ENCODE measurements at places on chromosomes 2 and 18.

- no peak for DNase-seq
Observed at GRCh38 chr18:55100817-55101457, 141.7 kb upstream of the CCDC68 start.

DNA sequence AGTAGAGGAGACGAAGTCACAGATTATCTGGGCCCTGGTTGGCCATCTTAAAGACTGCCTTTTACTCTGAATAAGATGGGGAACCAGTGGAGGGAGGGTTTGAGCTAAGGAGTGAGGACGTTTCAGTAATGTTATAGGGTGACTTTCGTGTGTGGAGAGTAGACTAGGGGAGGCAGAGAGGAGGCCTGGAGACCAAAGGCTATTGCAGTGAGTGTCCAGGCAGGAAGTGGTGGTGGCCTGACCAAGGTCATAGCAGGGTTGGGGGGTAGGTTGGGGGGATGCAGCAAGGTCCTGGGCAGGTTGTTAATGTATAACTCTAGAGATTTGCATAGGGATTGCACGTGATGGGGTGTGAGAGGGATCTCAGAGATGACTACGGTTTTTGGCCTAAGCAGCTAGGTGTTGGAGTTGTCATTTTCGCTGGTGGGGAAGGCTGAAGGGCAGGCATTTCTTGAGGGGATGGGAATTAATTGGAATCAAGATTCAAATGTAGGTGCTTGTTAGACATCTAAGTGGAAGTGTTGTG is 4.9 kb downstream of the CEP192 start:
- no peak for DNase-seq

- DNase-seq = no peak
Observed at GRCh38 chr18:3450012-3450798, at the start of gene TGIF1. Gene TGIF1 (plus strand): TSS chr18:3450172. CDS start chr18:3450490, 318 bp downstream.

DNA sequence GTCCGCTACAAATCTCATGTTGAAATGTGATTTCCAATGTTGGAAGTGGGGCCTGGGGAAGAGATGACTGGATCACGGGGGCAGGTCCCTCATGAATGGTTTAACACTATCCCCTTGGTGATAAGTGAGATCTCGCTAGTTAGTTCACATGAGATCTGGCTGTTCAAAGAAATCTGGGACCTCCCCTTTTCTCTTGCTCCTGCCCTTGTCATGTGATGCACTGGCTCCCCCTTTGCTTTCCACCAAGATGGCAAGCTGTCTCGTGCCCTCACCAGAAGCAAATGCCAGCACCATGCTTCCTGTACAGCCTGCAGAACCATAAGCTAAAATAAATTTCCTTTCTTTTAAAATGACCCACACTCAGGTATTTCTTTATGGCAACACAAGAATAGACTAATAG is 57.3 kb upstream of the C2orf15 start:
- DNase-seq = no peak

DNA sequence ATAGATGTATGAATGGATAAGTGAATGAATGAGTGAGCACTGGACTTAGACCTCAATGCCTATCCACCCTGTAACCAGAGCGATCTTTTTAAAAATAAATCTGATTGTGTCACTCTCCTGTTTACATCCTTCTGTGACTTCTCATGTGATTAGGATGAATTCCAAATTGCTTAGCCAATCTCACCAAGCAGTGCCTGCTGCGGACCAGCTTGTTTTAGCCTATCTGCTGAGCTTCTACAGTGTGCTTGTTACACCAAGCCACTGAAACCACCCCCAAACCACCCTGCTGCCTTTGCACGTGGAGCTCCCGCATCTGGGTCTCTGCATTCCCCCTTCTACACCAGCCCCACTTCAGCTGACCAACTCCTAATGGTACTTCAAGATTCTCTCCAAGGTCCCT is 265.4 kb downstream of the EN1 start:
- DNase-seq = no peak

DNA sequence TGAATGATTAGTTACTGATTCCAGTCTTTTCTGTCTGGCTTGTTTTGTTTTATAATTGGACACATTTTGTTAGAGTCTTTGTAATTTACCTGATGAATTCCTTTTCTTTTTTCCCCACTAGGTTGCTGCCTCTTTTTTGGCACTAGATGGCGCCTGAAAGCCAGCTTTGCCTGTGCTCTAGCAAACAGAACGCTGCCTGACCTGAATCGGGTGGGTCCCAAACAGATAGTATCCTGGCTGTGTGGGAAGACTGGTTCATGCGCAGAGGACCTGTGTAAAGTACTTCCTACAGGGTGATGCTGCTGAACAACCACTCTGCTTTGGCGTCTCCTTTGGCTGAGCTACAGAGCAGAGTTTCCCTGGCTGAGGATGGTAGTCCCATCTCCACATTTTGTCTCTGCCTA is 288.2 kb downstream of the IKZF2 start:
- no peak for DNase-seq

All from cerebellar nuclear complex (tissue), 1 donor.